IPS DF 6.9 (cell line): ENCODE measurements at places on chromosomes 1 and 21.

GRCh38 chr1:107946794-107947193 lies 18.2 kb downstream of the VAV3 start:
- DNase-seq = no peak

DNA sequence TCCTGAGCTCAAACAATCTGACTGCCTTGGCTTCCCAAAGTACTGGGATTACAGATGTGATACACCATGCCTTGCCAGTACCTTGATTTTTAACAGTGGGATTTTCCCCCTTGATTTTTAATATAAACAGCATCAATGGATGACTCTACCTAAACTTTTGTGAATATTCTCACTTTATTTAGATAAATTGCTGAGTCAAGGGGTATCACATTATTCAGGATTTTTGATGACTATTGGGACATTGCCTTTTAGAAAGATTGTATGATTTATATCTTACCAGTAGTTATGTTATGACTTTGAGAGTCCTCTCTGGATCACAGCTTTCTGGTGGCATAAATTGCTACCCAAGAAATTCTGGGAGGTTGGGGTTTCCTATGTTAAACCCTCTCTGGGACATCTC lies 112.5 kb upstream of the SPAG17 start:
- no peak for DNase-seq

GRCh38 chr1:154664331-154665002 lies 56.5 kb upstream of the ADAR start:
- DNase-seq = no peak

GRCh38 chr1:100794748-100795645 lies 75.5 kb downstream of the VCAM1 start:
- no peak for DNase-seq

DNA sequence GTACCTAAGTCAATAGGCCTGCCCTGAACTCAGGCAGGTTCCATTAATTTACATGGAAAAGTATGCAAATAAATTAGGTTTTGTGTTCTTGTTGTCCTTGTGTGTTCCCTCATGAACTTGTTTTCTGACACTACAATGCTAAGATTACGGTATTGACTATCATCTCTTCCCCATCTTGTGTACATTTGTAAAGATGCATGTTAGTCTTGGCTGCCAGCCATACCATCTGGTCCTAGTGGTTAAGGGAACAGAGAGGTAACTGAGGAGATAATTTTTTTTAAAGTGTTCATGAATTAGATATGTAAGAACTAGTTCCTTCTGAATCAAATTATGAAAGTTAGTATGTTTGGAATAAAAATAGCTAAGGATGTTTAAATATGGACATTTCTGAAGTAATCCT lies 167.6 kb upstream of the ADAMTS5 start:
- no peak for DNase-seq

DNA sequence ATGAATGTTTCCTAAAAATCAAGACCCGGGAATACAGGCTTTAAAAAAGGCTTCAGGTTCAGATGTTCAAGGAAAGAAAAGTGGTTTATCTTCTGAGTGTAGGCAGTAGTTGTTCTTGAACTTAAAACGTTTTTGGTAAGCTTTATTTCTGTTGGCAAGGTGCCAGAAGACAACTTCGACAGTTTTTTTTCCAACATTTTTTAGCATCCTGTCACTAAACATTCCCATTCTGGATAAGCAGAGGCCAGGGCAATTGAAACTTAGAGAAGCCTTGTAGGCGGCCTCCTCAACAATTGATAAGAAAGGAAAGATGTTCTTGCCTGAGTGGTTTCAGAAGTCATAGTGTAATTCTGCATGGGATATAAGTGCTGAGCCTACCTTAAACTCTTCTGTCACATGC lies 66.7 kb downstream of the PATJ start:
- DNase-seq = no peak

- no peak for DNase-seq
Observed at GRCh38 chr1:115833856-115834255, 7.1 kb downstream of the NHLH2 start.

- no peak for DNase-seq
Observed at GRCh38 chr1:210262167-210262896, 29.7 kb downstream of the SERTAD4 start.

DNA sequence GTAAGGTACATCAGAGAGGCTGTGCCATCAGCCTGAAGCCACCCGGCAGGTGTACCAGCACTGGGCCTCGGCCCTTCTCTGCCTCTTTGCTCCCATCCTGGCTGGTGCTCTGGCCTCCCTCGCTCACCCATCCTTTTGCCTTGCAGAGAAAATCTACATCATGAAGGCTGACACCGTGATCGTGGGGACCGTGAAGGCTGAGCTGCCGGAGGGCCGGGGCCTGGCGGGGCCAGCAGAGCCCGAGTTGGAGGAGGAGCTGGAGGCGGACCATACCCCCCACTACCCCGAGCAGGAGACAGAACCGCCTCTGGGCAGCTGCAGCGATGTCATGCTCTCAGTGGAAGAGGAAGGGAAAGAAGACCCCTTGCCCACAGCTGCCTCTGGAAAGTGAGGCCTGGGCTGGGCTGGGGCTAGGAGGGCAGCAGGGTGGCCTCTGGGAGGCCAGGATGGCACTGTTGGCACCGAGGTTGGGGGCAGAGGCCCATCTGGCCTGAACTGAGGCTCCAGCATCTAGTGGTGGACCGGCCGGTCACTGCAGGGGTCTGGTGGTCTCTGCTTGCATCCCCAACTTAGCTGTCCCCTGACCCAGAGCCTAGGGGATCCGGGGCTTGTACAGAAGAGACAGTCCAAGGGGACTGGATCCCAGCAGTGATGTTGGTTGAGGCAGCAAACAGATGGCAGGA lies 24.5 kb upstream of the TNFRSF1B start:
- no peak for DNase-seq

DNA sequence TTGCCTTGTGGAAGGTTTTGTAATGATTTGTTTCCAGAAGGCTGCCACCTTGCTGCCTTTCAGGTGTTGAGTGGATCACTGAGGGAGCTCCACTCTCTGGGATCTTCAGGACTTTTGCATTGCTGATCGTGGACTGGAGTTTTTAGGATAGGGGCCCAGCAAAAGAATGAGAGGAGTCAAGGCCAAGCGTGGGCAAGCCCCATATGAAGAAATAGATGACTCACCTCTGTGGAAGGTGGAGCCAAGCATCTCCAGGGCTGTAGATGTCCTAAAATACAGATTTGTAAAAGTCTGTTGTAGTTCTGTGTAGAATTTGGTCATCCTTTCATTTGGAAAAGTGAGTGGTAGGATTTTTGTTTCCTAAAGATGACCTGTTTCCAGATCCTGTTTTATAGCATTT lies 67.0 kb downstream of the ST3GAL3 start:
- DNase-seq = no peak

DNA sequence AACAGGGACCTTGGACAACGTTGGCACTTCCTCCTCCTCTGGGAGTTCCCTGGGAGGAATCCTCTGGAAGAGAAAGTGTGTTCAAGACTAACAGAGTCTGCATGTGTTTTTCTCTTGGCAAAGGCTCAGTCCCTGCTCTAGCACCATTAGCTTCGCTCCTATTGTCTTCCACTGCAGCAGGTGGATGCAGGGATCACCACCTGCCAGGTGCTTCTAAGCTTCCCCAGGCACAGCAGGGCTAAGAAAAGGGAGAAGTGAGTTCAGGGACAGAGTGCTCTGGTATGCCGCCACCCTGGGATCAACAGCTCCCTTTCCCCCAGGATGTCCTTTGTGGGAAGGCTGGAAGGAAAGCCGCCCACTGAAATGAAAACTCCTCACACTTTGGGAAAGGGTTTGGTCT lies 43.9 kb upstream of the IL20 start:
- no peak for DNase-seq

GRCh38 chr1:92365378-92366039 lies 66.7 kb downstream of the RPAP2 start:
- no peak for DNase-seq

- no peak for DNase-seq
Observed at GRCh38 chr1:1114431-1114830, 1.5 kb downstream of the C1orf159 start.
